Foreskin keratinocyte (primary cell): ENCODE measurements at places on chromosomes 5 and 9. TPM values are rescaled to one million over a fixed set of nuclear protein-coding genes. Genes with fewer than 3 reads are reported as not detected.

GRCh38 chr9:128275198-128276007 lies at the start of gene GOLGA2:
TSS of gene GOLGA2 (minus strand) at chr9:128276007. CDS start at chr9:128275976, 31 bp downstream.
- DNase-seq: peak; percentile 43

GRCh38 chr5:65791712-65792673 lies 70.0 kb downstream of the NLN start:
- no peak for DNase-seq

DNA sequence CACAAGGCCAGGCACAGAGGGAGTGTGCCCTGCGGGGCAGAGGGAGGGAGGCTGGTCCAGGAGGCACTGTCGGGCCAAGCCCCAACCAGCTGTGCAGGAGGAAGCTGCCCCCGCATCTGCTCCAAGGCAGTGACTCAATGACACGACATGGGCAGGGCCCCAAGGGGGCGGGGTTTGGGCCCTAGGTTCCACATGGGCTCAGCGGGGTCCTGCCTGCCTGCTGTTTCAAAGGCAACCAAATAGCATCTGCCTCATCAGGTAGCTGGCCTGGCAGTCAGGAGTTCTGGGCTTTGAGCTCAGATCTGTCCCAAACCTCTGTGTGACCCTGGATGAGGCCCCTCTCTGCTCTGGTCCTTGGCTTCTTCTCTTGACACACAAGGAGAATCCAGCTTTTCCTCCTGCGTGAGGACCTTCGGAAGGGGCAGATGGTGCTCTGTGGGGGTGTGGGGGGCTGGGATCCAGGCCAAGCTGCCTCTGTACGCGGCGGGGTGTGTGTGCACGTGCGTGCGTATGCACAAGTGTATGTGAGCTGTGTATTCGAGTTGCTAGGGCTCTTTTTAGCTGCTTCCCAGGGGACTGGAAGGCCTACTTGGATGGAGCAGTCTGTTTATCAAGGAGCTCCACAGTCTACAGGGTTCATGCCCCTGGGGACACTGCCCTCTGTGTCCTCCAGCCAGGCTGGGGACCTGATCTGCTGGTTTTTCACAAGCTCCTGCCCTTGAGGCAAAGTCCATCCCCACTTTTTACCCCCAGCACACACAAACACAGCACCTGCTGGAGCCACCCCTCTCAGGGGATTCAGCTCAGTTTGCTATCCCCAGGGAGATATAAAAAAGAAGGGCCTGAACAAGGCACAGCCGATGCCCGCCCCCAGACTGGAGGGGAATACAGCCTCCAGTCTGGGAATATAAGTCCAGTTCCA lies 138.9 kb downstream of the RGS3 start:
- DNase-seq: peak; percentile 46

GRCh38 chr9:15977438-15977837 lies 424.6 kb downstream of the CCDC171 start:
- no peak for DNase-seq

The CA9 gene
- 0.15 and 0.19 TPM in 2 replicates for polyA plus RNA-seq

The BAAT gene
- polyA plus RNA-seq: 0.03 and 0.04 TPM in 2 replicates

- DNase-seq: no peak
Measured at GRCh38 chr9:33785914-33786313, 9.4 kb upstream of the PRSS3 start.

DNA sequence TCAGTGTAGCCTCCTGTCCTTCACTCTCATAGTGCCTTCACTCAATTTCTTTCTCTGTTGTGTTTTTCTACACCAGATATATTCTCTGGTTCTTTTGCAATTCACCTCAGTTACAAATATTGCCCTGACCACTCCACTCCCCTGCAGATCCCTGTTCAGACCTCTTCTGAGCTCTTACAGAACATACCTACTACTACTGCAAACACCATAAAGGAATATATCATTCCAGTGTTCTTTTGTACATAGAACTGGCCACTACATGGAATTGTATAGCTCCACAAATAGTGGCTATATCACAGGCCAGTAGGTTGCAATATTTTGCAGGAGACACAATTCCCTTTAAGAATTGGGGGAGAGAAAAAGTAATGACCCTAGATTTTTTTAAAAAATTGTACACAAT lies 21.0 kb downstream of the ALDH1A1 start:
- DNase-seq: no peak

The MRPS30 gene
- polyA plus RNA-seq: 28.4 and 34.3 TPM in 2 replicates

- no peak for DNase-seq
Measured at GRCh38 chr9:26535151-26535550, 357.5 kb downstream of the CAAP1 start.

- no peak for DNase-seq
Measured at GRCh38 chr5:96649251-96649662, 12.9 kb upstream of the CAST start.

DNA sequence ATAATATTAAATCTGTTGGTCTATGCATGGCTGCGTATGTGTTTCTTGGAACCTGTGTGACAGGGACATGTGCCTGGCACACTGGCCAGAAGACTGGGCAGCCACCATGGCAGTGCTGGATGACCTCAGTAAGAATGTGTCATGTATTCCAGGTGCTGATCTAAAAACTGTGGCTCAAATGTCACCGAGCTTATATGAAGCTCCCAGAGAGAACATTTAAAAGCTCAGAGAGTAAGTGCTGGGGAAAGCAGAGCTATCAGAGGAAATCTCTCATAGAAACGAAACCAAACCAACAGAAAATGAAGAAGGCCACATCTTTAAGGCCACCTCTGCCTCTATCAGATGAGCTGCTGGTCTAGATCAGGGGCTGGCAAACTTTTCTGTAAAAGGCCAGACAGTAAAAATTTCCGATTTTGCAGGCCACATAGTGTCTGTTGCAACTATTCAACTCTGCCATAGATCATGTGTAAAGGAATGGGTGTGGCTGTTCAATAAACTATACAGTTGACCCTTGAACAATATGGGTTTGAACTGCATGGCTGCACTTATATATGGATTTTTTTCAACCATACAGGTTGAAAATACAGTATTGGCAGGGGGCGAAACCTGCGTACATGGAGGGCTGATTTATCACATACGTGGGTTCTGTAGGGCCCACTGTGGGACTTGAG lies 31.8 kb downstream of the TSTD2 start:
- no peak for DNase-seq

DNA sequence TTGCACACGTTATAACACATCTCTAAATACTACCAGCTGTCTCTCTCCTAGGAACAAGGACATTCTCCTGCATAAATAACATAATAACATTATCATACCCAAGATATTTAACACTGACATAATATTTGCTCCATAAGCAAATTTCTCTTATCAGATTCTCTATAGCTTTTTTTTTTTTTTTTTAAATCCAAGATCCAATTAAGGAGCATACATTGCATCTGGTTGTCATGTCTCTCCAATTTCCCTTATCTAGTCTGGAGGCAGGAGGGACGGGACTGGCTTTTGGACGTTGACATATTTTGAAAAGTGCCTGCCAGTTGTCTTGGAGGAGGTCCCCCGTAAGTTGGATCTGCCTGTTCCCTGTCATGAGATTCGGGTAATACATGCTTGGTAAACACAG lies 76.6 kb downstream of the RAPGEF1 start:
- DNase-seq: no peak

- DNase-seq: peak; percentile 70
Measured at GRCh38 chr5:129963359-129963758, 59.1 kb downstream of the CHSY3 start.

DNA sequence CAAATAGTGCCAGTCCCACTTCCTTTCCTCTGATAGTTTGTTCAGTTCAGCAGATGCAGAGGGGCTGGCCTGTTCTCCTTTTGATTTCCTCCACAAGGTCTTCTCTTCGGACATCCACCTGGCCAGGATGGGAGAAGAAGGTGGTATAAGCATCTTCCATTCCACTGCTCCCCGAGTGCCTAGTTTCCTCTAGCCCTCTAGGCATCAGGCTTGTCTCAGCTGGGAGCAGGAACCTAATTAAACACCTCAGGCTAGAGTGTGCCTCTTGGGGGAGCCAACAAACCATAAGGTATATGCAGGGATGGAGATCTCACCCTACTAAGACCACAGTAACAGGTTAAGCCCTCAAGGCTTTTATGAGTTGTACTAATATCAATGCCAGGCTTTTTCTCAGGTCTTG lies 835 bp upstream of the DND1 start:
- no peak for DNase-seq

GRCh38 chr9:27929841-27930240 lies 356.6 kb upstream of the C9orf72 start:
- DNase-seq: no peak

DNA sequence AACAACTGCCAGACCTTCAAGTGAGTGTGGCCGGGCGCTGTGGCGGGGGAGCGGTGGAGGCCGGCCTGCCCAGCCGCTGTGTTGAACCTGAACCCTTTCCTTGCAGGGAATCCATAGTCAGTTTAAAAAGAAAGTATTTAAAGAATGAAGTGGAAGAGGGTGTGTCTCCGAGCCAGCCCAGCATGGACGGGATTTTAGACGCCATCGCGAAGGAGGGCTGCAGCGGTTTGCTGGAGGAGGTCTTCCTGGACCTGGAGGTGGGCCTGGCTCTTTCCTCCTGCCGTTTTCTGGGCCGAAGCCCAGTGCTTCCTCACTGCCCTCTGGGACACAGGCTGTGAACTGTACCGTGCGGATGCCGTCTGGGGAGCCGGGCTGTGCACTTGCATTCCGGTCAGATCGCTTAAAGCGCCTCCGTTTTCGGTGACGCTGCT lies 19.1 kb downstream of the EXOC3 start:
- no peak for DNase-seq

The PCDHGA3 gene
- polyA plus RNA-seq: 0.01 TPM in 1 of 2 replicates, not detected in the other

The JAKMIP2 gene
- not detected in 2 replicates for polyA plus RNA-seq

DNA sequence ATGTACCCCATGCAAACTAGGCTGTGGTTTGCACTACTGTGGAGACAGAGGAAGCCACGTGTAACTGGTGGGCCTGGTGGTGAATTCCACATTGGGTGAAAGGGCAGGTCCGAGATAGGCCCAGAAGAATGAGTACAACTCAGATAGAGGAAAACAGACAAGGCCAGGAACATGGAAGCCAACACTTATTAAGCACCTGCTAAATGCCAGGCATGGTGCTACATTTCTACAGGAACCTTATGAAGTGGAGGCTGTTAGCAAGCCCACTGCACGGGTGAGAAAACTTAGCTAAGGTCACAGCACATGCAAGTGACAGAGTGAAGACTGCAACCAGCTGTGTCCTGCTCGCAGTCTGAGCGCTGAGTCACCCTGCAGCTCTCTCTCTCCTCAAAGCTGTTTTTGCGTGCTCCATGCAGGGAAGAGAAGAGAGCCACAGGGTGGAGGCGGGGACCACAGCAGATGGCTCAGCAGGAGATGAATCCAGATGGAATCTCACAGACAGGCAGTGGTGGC lies 65.5 kb upstream of the SPTLC1 start:
- DNase-seq: no peak

GRCh38 chr5:173909199-173909598 lies 21.1 kb downstream of the CPEB4 start:
- DNase-seq: no peak

DNA sequence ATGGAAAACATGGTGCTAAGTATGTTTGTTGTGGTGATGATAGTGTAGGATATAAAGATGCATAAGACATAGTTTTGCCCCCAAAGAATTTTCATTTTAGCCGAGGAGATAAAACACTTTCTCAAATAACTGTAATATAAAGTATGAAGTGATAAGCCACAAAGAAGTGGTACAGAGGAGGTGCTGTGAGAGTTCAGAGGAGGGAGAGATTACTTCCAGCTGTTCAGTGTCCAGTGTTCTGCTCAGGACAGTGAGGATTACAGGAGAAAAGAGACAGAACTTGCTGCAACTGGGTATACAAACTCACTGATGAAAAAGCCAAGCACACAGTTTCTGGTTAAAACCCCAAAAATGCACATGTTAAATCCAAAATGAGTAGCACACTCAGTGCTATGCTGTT lies 309.3 kb downstream of the KIAA0825 start:
- DNase-seq: no peak

The PRDM9 gene
- not detected in 2 replicates for polyA plus RNA-seq

GRCh38 chr5:87155106-87155505 lies 112.6 kb upstream of the RASA1 start:
- DNase-seq: no peak

- DNase-seq: no peak
Measured at GRCh38 chr9:116599342-116599884, 87.7 kb upstream of the TRIM32 start.

GRCh38 chr9:96436063-96436455 lies 13.9 kb upstream of the HABP4 start:
- no peak for DNase-seq

The RASGRF2 gene
- not detected in 2 replicates for polyA plus RNA-seq

The PRRX2 gene
- 0.06 and 0.09 TPM in 2 replicates for polyA plus RNA-seq

- DNase-seq: no peak
Measured at GRCh38 chr9:3473405-3473804, 52.4 kb downstream of the RFX3 start.

GRCh38 chr5:66438696-66439095 lies 157.5 kb upstream of the MAST4 start:
- no peak for DNase-seq

The CARD9 gene
- 0.17 and 0.32 TPM in 2 replicates for polyA plus RNA-seq

- no peak for DNase-seq
Measured at GRCh38 chr5:152864447-152864846, 459.4 kb upstream of the NMUR2 start.

The ORM2 gene
- polyA plus RNA-seq: not detected in 2 replicates

The AGXT2 gene
- not detected in 2 replicates for polyA plus RNA-seq
